ENCODE measurements at places on chromosomes 3 and 15. TPM values are rescaled to one million over a fixed set of nuclear protein-coding genes. Genes with fewer than 3 reads are reported as not detected.

SPINK8 gene
- not detected for total RNA-seq

COPS2 gene
- total RNA-seq = 68.2 TPM

GRCh38 chr3:127556565-127556964 is 34.0 kb downstream of the TPRA1 start:
- no peak for ATAC-seq

- ATAC-seq = no peak
Measured at GRCh38 chr3:191425322-191425734, 35.6 kb upstream of the PYDC2 start.

DNA sequence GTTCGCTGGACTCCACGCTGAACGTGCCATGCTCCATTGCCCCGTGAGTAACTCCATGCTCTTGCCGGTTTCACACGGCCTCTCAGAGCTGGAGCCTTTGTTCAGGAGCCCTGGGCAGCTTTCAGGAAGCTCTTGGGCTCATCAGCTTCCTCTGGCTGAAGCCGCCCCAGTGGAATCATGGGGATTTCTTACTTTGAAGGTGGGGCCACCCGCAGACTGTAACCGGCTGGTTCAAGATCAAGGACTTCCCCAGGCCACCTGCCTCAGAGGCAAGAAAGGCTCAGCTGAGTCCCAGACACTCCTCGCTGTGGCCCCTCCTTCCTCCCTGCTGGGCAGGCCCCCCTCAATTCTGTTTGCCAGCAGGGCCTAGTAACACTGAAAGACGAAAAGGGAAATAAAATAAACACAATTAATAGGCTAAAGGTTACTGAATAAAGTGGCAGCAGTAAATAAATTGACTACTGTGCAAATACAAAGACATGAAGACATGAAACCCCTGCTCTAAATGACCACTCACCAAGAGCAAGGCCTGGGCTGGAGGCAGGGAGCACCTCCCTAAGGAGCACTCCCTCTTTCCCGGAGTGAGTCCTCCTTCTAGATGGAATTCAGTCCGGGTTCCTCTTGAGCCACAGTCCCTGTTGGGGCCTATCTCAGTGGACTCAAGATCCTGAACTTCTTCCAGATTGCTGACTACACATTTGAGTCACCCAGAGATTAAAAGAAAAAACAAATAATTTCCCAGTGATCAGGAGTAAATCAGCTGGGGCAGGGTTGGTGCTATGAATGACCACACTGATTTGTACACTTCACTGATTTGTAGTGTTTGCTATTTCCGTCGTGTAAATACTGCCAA is 51.0 kb downstream of the ZDHHC19 start:
- ATAC-seq = peak; percentile 48

CTDSPL gene
- total RNA-seq = 72.6 TPM

- no peak for ATAC-seq
Measured at GRCh38 chr3:1446531-1446930, 353.7 kb downstream of the CNTN6 start.

DNA sequence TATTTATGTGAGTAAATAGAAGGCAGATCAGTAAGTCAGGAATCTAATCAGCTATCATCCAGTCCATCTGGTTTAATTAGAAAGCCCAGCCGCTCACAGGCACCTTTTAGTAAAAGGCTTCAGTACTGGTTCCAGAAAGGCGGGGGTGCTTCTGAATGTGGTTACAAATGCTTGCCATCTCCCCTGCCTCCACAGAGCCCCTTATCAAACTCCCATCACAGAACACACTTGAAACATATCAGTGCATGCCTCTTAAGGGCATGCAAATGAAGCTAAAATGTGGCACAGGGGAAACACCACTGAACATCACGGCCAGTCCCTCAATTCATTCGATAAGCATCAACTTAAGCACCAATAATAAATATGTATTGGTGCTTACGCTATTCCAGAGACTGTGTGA is 261.4 kb downstream of the RORA start:
- no peak for ATAC-seq

DNA sequence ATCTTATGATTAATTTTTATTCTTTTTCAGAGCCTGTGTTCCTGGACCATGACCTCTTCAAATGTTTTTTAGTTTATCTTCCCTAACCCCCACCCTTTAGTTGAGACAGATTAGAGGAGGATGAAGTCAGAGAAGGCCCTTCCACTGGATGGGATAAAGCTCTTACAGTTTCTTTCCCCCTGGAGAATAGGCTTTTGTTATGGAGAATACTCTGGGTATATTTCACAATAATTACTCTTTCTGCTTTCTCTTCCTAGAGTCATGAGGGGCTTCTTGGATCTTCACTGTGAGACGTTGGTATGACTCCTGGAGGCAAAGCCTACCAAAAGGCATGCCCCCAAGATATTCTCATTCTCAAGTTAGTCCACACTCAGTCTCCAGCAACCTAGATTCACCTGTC is 144.4 kb upstream of the THRB start:
- ATAC-seq = no peak
